ENCODE measurements at places on chromosomes 12 and 14. TPM values are rescaled to one million over a fixed set of nuclear protein-coding genes. Genes with fewer than 3 reads are reported as not detected.

- no peaks in the 10 kb centered on the region for H3K4me1 ChIP-seq
- H3K27ac ChIP-seq: no peak overlapping the region
- no peaks in the 10 kb centered on the region for H3K36me3 ChIP-seq
- H3K27me3 ChIP-seq: no peaks in the 10 kb centered on the region
Observed at GRCh38 chr12:83082690-83083276, 396.1 kb downstream of the TMTC2 start.

- no peaks in the 10 kb centered on the region for H3K4me1 ChIP-seq
- H3K27ac ChIP-seq: no peak overlapping the region
- no peaks in the 10 kb centered on the region for H3K36me3 ChIP-seq
Observed at GRCh38 chr12:128383357-128383937, 116.5 kb downstream of the TMEM132C start.

DNA sequence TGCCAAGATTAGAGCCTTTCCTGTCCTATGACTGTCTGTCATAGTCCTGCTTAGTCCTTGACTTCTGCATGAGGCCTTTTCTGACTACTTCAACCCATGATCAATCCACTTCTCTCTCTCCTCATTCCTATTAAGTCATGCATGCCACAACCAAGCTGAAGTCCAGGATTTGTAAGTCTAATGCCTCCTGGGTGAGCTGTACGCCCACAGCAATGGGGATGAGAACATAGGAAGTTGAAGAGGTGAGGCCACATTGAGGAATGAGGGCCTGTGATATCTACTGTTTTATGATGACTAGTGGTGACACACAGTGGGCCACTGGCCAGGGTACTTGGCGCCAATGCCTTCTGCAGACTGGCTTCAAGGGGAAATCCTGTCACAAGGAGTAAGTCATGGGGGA lies 994.1 kb upstream of the TMEM132C start:
- no peaks in the 10 kb centered on the region for H3K27me3 ChIP-seq
- no peaks in the 10 kb centered on the region for H3K4me1 ChIP-seq
- no peak for DNase-seq
- no peak overlapping the region for H3K27ac ChIP-seq
- H3K4me3 ChIP-seq: no peak overlapping the region

DNA sequence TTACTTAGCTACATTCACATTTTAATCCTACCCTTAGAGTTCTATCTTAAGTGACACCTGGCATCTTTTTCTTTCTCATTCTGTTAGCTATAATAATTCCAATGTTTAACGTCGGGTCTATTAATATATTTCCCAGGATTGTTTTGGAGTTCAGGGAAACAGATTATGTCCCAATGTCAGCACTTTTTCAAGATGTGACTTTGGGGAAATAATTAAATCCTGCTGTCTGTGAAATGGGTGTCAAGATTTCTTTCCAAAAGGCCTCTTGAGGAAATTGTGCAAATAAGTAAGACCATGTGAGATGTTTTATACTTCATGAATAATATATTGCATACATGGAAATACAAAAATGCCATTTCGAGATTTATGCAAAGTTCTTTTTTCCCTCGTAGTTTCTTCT lies 887.6 kb upstream of the SEL1L start:
- H3K27ac ChIP-seq: no peak overlapping the region
- H3K36me3 ChIP-seq: no peaks in the 10 kb centered on the region
- H3K4me1 ChIP-seq: no peaks in the 10 kb centered on the region
- H3K4me3 ChIP-seq: no peak overlapping the region
- no peak for DNase-seq

DNA sequence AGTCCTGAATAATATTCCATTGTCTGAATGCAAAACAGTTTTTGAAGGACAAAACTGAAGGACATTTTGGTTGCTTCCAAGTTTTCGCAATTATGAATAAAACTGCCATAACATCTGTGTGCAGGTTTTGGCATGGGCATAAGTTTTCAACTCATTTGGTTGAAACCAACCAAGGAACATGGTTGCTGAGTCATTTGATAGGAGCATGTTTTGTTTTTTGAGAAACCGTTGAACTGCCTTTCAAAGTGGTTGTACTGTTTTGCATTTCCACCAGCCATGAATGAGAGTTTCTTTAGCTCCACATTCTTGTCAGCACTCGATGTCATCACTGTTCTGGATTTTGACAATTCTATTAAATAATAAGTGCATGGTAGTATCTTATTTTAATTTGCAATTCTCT lies 23.0 kb upstream of the GSG1 start:
- no peaks in the 10 kb centered on the region for H3K36me3 ChIP-seq
- H3K4me1 ChIP-seq: no peaks in the 10 kb centered on the region
- no peak for DNase-seq
- no peak overlapping the region for H3K4me3 ChIP-seq
- H3K27me3 ChIP-seq: peaks cover 16% of the 10 kb centered on the region
- H3K27ac ChIP-seq: no peak overlapping the region

GRCh38 chr14:92351750-92352149 lies 28.8 kb downstream of the SLC24A4 start:
- peaks cover 25% of the 10 kb centered on the region for H3K27me3 ChIP-seq
- no peak for DNase-seq
- no peaks in the 10 kb centered on the region for H3K4me1 ChIP-seq
- no peak overlapping the region for H3K27ac ChIP-seq

Gene PARPBP
- total RNA-seq: 27.4 TPM

Gene ISM2
- total RNA-seq: not detected

Gene WBP11
- 128 TPM for total RNA-seq

Gene WSCD2
- total RNA-seq: not detected

Gene PPFIA2
- not detected for total RNA-seq
